ENCODE measurements at places on chromosomes 6 and 20.
A peak's percentile ranks its signal among the peaks of the same experiment; 100 is the strongest.

DNA sequence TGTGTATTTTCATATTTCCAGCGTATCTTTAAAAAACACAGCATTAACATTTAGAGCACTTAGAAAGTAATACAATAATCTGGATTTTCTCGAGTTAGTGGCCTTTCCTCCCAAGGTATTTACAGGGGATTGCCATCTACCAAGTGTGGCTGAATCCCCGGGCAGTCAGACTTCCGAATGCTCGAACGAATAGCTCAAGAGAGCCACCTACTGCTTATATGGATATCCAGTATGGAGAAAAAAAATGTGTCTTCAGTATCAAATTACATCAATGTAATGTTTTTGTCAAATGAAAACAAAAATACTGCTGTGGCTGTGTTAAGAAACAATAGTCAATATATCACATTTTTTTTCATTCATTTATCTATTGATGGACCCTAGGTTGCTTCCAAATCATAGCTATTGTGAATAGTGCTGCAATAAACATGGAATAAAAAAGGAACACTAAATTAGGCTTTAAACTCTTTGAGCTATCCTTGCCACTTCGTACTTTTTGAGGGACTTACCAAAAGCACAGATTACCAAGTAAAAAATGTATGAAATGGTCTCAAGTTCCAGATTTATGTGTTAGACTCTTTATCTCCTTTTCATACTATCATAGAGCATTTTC, 654.5 kb upstream of the PTCHD4 start:
- peak; percentile 66 for DNase-seq

- DNase-seq: peak; percentile 50
Measured at GRCh38 chr6:131172222-131172621, 37.0 kb downstream of the AKAP7 start.

- DNase-seq: no peak
Measured at GRCh38 chr6:94478133-94479005, 1059.0 kb upstream of the EPHA7 start.

DNA sequence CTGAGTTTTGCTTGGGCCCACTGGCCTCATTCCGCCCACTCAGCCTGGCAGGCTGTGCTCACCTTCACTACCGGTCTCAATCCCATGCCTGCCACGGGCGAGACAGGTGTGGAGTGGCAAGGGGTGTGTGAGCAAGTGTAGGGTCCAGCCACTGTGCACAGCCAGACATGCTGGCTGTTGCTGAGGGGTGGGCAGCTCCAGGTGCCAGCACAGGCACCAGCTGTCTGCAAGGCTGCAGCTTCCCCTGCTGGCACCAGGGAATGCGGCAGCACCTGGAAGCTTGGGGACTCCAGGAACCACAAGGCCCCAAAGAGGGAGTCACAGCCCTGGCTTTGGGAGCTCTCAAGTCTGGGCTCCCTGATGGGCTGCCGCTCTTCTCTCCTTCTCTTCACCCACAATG, 372.7 kb downstream of the CBLN4 start:
- no peak for DNase-seq

DNA sequence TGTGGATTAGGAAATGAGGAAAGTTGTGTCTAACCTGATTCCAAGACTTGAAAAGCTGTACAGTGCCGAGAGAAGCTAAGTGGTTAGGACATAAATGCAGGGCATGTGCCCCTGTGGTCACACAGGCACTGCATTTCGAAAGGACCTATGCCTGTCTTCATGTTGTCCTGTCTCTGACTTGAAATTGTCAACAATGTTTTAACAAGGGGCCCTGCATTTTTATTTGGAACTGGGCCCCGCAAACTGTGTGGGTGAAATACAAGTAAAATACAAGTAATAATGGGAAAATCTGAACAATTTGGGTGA, 38.8 kb downstream of the MRS2 start:
- DNase-seq: no peak

DNA sequence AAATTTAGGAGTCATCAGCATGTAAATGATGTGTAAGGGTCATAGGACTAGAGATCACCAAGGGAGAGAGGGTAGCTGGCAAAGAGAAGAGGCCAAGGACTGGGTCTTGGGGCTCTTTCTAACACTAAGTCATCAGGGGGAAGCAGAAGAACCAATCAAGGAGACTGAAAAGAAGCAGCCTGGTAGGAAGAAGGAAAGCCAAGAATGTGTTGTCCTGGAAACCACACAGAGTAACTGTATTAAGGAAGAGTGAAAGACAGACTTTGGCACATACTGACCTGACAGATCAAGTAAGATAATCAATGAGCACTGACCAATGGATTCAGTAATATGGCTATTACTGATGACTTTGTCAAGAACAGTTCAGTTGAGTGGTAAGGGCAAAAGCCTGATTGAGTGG, 42.3 kb upstream of the LAMA4 start:
- DNase-seq: peak; percentile 25

- DNase-seq: peak; percentile 71
Measured at GRCh38 chr6:34791701-34792604, at the start of gene BLTP3A. BLTP3A (plus strand) TSS chr6:34792083; CDS start chr6:34792251, 168 bp downstream.

DNA sequence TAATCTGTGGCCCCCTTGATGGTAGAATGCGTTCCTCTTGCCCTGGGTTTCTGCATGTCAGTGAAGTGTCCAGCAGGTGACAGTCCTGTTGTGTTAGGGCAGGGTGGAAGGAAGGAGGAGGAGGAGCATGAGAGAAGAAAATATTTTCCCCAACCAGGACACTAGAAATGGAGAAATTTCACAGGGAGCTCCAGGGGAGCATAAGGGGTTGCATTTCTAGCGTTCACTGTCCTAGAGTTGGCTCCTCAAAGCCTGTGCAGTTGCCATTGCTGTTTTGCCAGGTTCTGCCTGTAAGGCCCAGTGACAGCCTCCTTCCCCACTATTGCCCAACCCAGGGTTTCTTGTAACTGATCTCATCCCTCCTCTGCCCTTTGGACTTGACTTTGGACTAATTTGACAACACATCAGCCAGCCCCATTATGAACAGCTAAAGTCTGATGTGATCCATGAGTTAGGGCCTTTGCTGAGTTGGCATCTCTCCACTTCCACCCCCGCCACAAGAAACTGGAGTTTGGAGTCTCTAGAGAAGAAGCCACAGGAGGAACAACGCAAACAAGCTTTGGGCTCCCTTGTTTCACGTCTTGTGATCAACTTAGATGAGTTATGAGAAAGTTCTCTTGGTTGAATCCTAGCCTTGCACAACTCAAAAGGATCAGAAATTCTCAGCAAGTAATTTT, 14.0 kb upstream of the FAM50B start:
- no peak for DNase-seq

GRCh38 chr20:10987651-10988383, 314.0 kb upstream of the JAG1 start:
- peak; percentile 19 for DNase-seq

DNA sequence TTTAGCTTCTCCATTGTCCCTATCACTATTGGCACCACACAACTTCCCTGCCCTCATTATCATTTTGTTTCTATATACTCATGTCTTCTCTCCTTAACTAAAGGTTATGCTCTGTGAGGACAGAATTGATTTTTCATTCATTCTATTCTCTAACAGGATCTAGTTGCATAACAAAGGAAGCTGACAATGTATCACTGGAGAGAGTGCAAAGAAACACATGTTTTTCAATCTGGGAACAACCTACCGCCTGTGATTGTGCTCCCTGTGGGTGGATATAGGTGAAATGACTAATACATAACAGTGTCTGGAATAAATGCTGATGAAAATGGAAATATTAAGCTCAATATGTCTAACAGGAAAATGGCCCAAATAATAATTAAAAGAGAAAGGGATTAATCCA, 56.6 kb downstream of the COL12A1 start:
- no peak for DNase-seq

DNA sequence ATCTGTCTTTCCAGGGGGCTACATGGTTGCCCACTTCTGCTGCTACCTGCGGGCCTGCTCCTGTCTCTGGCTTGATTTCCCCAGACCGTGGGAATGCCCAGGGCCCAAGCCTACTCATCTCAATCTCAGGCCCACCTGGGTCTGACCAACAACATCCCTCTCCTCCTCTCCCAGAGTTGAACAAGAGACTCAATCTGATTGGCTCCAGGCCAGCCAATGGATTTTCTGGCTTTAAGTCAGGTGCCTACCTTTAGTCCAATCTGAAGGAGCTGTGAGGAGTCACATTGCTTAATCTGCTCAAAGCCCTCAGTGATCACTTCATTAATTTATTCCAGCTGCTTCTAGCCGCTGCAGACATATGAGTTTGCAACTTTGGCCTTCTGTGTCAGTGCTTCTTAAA, 162.4 kb upstream of the KCNG1 start:
- no peak for DNase-seq

DNA sequence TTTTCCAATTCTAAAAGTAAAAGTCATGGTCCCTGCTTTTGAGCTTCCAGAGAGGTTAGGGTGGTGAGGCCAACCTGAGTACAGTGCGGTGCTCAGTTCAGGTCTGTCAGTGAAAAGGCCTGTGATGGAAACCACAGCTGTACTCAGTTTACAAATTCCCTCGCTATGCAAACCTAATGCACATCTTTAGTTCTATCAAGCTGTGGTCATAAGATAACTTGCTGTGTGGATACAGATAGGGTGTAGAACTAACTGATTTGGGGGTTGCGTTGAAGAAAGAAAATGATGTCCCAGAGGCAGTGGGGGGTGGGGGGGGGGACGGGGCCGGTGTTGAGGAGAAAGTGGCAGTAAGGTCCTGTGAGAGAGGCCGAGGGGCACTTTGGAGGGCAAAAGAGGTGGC, 22.8 kb upstream of the MBOAT1 start:
- DNase-seq: no peak

GRCh38 chr6:152136449-152136825, 329.0 kb downstream of the ESR1 start:
- DNase-seq: no peak

GRCh38 chr6:2753110-2753489, 2.4 kb upstream of the MYLK4 start:
- no peak for DNase-seq

DNA sequence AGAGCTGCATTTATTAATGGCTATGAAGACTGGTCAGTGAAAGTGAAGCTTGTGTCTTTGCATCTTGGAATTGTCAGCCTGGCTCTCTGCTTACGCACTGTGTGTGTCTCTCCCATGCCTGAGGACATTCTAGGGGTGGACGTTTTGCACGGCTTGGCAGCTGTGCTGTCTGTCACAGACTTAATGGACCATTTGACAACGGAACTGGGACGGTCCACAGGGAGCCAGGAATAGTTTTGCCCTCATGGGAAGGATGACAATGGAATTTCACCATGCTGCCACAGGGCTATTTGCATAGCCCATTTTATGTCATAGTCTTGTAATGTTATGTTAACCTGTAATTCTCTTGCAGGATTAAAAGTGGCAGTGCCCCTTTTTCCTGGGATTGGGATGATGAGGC, 44.7 kb downstream of the OR2B6 start:
- DNase-seq: no peak
